ENCODE measurements at places on chromosomes 11 and 22.

GRCh38 chr11:65861533-65862183 is 1.4 kb downstream of the MUS81 start:
- no peak for DNase-seq

GRCh38 chr11:108131993-108132392 is 10.6 kb downstream of the ACAT1 start:
- no peak for DNase-seq

DNA sequence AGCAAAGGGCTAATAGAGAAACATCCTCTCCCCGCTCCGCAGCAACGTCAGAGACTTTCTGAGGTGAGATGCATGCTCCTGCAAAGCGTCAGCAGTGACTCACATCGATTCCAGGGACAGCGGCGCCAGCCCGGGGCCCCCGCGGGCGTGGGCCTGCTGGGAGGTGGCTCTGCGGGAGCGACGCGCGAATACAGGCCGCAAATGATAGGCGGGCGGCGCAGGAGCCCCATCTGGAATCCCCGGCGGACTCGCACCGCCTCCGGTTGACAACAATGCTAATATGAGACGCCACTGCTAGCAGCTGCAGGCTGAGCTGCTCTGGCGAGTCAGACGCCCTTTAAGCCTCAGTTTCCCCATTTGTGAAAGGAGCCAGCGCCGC is 557 bp downstream of the RANGAP1 start:
- DNase-seq: no peak

- DNase-seq: no peak
Observed at GRCh38 chr11:19244621-19245020, 3.9 kb upstream of the E2F8 start.

DNA sequence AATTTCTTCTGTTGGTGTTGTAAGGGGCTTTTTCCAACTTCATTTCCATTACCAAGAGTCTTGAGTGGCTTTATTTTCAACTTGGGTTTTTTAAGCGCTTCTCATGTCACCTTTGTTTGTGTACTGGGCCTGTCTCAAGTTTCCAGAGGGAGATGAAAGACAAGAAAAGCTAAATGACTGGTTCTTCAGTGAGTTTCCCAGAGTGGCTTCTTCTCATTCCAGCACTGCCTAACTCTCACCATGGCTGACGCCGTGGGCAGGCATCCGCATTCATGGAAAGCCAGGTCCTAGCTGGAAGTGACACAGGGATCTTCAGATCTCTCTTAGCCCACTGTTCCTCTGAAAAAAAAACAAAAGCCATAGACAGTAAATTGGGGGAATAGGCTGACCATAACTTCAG is 28.6 kb downstream of the MARK2 start:
- no peak for DNase-seq

GRCh38 chr22:50049299-50050195 is 8.6 kb downstream of the TTLL8 start:
- no peak for DNase-seq

GRCh38 chr11:35967042-35967441 is 23.2 kb downstream of the LDLRAD3 start:
- no peak for DNase-seq

DNA sequence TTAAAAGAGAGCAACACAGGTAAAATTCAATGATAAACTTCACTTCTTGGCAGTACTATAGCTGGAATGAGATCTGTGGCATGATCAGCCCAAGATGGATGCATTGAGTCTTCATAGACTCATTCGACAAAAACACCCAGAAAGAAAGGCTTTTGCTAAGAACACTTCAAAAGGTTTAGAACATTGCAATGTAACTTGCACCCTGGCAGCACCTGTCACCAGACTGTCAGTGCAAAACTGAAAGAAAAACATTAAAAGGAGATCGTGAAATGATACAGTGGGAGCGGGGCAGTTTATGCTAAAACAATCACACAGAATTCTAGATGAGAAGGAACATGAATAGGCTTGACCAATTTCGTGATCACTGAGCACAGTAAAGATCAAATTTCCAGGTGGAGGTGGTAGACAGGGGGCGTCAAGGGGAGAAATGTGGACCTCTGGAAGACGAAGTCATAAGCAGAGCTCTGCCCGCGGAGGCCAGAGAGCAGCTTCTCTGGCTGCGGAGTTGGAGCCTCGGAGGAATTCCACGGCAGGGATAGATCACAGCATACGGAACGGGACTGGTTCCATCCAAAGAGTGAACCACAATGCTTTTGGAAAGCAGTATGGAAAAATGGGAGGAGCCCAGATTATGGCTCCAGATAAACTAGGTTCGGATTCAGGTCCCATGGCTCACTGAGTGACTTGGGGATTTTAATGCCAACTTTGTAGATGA is 11.9 kb downstream of the VSIG10L2 start:
- DNase-seq: no peak

DNA sequence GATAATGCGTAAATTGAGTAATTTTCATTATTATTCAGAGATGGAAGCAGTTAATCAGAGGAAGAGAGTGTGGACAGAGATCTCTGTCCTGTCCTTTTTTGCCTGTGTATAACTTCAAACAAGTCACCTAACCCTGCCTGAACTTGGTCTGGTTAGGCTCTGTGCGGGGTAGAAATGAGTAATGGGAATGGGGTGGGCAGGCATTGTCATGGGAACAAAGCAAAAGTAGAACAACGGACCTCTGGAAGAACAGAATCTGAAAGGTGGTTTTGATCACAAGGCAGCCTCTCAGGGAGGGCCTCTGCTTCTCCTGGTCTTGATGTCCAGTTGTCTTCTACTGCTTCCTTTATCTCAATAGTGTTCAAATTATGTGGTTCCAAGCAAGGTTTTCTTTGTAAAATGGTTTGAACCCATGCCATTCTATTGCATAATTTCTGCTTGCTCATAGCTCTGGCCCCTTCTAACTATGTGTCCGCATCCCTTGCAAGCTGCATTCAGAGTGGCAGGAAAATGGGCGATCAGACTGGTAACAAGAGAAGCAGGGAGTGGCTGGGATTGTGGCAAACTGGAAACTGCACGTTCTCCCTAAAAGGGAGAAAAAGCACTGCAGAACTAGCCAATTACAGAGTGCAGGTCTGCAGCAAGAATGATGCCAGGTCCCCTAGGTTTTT is 76.1 kb downstream of the PRR5L start:
- DNase-seq: no peak

DNA sequence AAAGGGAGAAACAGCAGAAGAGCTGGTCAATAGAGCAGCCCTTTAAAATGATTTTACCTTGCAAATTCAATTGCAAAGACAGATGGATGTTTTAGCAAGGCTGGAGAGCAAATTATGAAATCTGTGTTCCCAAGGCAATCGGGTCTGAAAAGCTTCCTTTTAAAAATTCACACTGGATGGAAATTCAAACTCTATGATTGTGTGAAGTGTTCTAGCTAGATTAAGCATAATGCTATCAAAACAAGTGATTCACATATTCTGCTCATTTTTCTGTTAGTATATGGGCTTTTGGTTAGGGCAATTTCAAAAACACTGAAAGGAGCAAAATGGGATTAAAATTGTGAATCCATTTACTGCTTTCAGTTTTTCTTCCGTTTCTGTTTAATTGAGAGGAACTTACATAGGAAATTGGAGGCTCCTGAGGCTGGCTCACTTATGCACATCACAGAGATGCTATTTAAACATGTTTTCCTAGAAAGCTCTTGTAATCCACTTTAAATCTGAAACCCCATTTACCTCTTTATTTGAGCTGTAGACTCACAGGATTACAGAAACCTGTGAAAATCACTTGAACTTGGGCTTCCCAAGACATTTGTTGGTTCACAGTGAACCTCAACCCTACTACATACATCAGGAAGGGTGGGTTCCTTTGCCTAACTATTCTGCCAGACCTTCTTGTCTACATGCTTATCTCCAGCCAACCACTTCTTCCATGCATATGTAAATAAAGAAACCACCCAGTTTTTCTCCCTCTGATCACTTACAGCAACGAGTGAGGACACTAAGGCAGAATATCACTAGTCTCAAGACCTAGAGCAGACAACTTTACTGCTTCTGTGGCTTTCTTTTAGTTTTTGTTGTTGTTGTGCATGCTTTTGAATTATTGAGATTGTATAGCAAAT is 201.9 kb upstream of the PITPNB start:
- no peak for DNase-seq

DNA sequence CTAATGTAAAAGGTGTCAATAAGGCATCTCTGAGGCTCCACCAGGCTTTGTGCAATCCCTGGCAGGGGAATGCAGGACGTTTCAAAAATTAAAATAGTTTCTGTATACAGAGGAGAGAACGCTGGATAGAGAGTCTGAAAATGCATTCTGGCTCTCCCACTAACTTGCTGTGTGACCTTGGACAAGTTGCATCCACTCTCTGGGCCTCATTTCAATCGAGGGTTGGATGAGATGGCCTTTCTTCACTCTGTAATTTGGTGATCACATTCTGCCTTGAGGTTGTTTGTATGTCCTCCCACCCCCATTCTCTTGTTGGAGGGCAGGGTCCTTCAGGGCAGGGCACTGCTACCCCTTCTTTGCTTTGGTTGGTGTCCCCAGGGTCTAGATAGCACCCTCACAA is 78.5 kb downstream of the CACNG2 start:
- DNase-seq: no peak

GRCh38 chr11:48103621-48104567 is 112.7 kb upstream of the OR4B1 start:
- DNase-seq: no peak

- peak; percentile 14 for DNase-seq
Observed at GRCh38 chr11:111936040-111936540, 1.1 kb upstream of the DIXDC1 start.

GRCh38 chr11:75939516-75939915 is 124.5 kb downstream of the UVRAG start:
- DNase-seq: peak; percentile 3

- DNase-seq: no peak
Observed at GRCh38 chr11:45233121-45233803, 52.9 kb downstream of the SYT13 start.

- no peak for DNase-seq
Observed at GRCh38 chr11:65698205-65698604, 13.8 kb upstream of the KAT5 start.

DNA sequence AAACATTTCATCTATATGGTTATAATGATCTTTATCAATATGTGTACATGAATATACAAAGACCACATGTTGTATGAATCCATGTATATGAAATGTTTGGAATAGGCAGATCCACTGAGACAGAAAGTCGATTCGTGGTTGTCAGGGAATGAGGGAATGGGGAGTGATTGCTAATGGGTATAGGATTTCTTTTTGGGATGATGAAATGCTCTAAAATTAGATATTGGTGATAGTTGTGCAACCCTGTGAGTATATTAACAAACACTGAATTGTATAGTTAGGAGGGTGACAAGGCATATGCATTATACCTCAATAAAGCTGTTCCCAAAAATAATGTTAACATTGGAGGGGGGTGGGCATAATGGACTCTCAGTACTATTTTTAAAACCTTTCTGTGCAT is 5.0 kb upstream of the PTPMT1 start:
- DNase-seq: no peak

- DNase-seq: no peak
Observed at GRCh38 chr11:115885535-115886421, 381.6 kb upstream of the CADM1 start.

Measured in NCI-H524 (cell line).